Right ventricle myocardium inferior (tissue), 1 donor: ENCODE measurements at places on chromosomes 1 and 21.

DNA sequence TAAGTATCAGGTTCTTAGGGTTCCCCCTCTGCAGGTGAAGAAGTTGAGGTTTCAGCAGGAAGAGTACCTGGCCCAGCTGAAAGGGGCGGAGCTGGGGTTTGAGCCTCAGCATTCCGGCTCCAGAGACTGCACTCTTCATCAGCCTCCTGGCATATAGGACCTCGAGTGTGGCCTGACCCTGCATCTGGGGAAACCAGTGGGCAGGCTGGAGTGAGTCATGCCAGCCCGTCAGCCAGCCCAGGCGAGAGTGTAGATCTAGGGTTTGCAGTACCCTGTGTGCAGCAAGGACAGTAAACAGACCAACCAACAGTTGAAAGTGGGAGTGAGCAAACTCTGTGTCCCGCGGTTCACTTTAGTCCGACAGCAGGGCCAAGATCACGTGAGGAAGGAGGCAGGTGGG lies 14.1 kb downstream of the MFSD2A start:
- no peak for DNase-seq

GRCh38 chr1:41580021-41580420 lies 95.5 kb upstream of the EDN2 start:
- DNase-seq, result no peak

DNA sequence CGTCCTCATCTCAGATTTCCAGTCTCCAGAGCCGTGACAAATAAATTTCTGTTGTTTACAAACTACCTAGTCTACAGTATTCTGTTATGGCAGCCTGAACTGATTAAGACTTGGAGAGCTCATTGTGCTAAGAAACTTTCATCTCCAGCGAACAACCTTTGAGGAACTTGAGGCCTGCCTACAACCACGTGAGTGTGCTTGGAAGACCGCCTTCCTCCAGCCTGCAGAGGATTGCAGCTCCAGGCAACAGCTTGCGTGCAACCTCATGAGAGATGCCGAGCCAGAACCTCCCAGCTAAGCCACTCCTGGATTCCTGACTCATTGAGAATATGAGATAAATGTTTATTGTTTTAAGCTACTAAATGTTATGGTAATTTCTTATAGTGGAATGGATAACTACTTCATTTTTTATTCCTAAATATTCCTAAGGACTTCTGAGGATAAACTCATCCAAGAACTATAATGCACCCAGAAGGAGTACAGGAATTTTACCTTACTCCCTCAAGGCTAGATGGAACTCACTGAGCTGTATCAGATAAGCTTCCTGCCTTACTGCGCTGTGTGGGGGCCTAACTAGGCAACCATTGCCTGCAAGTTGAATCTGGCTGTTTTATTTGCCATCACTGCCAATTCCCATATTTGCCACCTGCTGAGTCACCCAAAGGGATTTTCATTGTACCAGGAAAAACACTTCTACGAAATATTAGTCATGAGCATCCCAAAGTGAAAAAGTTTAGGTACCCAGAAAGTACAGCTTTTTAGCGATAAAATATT lies 17.6 kb downstream of the FAM177B start:
- no peak for DNase-seq

DNA sequence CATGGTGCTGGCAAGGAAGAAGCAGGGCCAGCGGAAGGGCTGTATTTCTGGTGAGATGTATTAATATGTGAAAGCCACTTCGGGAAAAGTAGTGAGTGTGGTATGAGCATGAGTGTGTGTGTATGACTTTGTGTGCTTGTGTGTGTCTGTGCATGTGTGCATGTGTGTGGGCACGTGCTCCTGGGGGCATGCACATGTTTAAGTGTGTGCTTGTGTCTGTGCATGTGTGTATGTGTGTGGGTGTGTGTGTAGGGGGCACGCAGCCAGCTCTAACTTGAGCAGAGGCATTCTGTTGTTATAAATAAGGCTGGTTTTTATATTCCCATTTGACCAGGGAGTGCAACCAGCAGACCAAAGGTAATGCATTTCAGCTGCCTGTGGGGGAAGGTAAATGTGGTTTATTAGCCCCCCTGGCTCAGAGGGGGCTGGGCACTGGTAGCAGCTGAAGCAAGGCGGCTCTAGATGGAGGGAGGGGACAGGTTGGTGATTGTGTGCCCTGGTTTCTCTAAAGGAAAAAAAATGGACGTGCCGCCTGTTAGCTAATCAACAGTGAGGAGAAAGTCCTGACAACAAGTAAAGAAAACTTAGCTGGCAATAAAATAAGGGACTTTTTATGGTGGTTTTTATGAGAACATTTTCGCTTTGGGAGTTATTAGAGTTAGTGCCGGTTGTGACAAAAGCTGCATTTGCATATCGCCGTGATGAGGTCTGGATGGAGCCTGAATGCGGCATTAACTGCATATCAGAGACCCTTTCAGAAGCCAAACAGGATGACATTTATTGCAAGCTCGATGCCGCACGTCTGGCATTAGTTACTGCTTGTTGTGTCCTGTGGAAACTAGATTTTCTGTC lies 180.1 kb downstream of the CAMTA1 start:
- DNase-seq, result no peak

GRCh38 chr1:229495782-229496181 lies 12.4 kb downstream of the NUP133 start:
- no peak for DNase-seq

DNA sequence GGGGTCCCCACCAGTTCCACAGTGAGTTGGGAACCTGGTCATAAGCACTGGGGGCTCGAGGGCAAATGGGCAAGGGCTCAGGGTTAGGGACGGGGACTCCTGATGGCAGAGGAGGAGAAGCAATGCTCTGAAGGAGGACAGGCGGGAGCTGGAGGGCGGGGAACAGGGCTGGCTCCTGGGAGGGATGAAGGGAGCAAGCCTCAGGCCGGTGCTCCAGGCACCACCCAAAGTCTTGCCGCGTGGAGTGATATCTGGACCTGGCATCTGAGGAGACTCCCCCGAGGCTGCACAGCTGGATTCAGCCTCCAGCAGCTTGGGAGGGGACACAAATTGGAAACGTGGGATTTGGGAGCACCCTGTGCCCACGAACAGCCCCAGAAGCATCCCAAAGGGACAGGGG lies 11.0 kb downstream of the MEGF6 start:
- DNase-seq, result no peak

GRCh38 chr1:88801575-88802208 lies 89.7 kb downstream of the GTF2B start:
- DNase-seq, result no peak
